AG09319 (cell line): ENCODE measurements at places on chromosomes 3 and 15.

GRCh38 chr3:141875374-141875892 is 1.0 kb upstream of the ATP1B3 start:
- DNase-seq = peak; percentile 38

GRCh38 chr3:14007006-14007405 is 117.7 kb downstream of the CHCHD4 start:
- DNase-seq = no peak

GRCh38 chr3:174441588-174442301 is 417.4 kb upstream of the NAALADL2 start:
- DNase-seq = peak; percentile 77

DNA sequence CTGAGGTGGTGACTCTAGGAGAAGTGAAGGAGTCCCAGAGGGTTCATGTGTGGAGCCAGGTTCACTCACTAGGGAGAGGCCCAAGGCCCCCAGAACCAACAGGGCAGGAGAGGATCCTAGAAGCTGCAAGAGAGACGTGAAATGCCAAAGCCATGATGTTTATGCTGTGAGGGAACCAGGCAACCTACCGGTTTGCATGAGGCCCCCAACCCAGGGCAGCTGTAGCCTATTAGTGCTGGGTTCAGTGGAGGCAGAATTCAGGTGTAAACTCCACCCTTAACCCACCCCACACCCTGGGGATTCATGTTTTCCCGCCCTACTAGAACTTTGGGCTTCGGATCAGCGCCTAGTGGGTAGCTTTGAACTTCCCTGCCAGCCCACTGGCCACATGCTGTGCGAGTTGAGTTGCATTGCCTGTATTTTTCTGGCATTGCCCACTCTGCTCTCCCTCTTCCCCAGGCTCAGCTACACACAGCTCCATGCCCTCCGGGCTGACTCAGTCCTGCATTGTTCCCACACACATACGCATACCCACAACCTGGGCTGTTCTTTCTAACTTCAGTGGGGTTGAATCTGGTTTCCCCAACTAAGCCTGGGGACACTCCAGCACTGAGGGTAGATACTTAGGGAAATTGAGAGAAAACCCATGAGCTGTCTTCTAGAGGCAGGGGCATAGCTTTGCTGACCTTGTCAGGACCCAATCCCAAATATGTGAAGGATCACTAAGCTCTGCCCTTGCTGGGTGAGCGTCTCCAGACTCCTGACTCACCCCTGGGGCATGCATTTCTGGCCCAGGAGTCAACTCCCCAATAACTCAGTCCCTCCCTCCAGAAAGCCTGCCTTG is 2.0 kb upstream of the ZBTB47 start:
- no peak for DNase-seq

DNA sequence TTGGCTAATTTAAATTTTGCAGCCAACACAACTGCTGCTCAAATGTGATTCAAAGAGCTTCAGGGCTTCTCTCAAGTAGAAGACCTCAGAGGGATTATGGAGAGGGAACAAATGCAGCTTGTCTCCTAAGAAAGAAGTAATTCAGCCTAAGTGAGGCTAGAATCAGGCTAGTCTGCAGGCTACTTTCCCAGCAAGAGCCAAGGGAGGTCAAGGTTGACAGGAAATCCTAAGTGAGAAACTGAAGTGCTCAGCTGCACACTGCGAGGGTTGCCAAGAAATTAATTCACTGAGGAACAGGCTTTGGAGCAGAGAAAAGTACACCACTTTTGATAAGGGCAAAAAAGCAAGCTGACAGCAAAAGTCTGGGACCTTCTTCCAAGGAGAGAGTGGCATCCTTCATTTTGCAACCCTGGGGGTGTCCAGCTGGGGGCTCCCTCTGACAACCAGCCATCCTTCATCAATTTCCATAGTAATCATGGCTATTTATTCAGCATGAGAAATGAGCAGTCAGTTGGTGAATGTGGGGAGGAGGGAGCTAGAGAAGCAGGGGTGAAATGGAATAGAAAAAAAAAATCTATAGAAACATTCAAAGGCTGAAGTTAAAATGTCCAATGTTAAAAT is 646.4 kb upstream of the ADAMTS9 start:
- DNase-seq = no peak

- no peak for DNase-seq
These were observed 148.1 kb downstream of the LMLN start for GRCh38 chr3:198107840-198108734.

DNA sequence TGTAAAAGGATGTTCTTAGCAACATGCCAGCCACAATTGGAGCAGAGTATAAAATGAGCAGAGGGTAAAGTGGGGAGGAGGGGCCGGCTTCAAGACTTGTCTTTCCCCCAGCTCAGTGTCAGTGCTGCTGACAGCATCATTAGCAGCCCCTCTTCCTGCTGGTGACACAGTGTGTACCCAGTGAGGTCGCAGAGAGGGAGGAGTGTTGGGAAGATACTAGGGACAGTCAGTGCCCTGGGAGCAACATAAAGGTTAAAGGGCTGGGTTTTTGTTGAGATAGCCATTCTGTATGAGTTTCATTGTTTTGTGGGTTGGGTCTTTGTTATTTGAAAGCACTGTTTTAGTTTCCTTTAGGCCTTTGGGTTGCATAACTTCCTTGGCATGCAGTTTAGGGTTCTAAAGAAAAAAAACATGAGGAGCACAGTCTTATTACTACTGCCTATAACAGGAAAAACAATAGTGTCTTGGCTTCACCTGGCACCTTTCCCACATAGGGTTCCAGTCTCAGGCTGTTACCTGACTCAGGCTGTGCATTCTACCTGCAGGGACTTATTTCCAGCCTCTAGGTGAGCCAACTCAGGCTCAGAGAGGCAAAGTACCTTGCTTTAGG is 94.1 kb upstream of the SKOR1 start:
- no peak for DNase-seq

DNA sequence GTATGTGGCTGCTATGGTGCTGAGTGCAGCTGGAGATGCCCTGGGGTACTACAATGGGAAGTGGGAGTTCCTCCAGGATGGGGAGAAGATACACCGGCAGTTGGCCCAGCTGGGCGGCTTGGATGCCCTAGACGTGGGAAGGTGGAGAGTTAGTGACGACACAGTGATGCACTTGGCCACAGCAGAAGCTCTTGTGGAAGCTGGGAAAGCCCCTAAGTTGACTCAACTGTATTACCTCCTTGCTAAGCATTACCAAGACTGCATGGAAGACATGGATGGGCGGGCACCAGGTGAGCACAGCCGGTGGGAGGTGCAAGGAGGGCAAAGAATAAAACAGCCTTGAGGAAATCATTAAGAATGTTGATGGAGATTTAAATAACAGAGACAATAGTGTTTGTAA is 2.9 kb downstream of the ADPRH start:
- DNase-seq = no peak

DNA sequence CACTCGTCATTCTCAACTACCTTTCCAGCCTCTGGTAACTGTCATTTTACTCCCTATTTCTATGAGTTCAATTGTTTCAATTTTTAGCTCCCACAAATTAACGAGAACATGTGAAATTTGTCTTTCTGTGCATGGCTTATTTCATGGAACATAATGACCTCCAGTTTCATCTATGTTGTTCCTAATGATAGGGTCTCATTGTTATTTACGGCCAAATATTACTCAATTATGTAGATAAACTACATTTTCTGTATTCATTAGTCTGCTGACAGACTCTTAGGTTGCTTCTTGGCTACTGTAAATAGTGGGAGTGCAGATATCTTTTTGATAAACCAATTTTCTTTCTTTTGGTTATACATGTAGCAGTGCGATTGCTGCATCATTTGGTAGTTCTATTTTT is 374.9 kb upstream of the ROBO1 start:
- DNase-seq = no peak

DNA sequence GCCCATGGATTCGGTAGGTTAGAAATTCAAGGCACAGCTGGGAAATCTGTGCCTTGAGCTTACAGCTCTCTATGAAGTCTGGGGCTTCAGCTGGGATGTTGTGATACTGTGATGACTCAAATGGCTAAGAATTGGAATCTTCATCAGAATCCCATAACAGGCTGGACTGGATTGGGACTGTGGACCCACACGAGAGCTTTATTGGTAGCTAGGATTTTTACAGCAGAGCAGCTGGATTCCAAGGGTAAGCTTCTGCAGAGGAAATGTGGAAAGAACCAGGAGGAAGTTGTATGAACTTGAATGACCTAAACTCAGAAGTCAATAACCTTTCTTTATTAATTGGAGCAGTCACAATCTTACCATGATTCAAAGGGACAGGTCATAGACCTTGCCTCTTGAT is 1187.1 kb downstream of the ROBO1 start:
- DNase-seq = no peak

DNA sequence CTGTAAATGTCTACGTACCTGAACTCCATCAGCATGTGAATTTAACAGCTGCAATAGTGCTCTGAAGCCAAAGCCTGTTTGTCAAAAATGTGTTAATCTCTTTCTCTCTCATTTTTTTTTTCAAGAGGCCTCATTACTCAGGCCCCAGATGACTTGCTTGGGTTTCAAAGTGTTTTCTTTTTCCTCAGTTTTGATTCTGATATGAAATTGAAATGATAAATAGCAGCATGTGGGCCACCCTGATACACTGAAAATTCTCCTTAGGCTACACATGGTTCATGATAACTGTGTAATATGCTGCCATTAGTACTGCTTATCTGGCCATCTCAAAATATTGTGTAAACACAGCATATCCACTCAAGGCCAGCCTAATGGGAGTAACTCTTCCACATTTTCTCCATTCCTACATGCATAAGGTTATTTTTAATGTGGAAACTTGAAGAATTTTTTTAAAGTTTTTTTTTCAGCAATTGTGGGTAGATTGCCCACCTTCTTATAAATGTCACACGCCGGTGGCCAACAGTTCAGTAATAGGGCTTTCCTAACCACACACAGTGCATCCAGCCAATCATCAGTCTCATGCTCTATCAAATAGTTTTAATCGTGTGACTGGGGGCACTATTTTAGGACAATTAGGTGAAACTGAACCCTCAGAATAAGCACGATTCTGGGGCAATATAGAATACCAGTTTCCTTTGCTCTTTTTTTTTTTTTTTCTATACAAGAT is 13.1 kb upstream of the DENND4A start:
- DNase-seq = no peak

GRCh38 chr3:161265916-161266571 is 44.9 kb downstream of the NMD3 start:
- no peak for DNase-seq

- no peak for DNase-seq
These were observed 1.5 kb upstream of the GRIP2 start for GRCh38 chr3:14541646-14542045.

DNA sequence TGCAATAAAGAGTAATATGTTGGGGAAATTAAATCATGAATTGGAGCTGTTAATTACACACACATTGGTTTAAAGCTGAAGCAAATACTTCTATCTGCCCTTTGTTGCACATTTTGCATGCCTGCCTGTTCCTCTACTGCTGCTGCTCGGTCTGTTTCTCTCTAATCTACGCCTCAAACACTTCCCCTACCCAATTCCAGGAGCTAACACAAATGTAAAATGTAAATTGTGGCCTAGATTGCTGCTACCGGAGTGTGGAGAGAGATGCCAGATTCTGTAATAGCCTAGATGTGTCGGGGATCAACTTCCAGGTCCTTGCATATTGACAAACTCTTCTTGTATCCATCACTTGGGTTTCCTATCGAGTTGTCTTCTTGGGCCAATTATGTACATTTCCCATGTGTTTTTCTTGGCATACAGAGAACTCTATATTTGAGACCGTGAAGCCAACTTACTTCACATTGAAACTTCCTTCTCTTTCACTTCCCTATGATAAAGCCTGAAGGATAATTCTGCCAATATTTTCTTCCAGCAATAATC is 450.4 kb upstream of the NR2F2 start:
- no peak for DNase-seq

GRCh38 chr15:64521201-64521600 is 60.8 kb downstream of the ZNF609 start:
- no peak for DNase-seq

DNA sequence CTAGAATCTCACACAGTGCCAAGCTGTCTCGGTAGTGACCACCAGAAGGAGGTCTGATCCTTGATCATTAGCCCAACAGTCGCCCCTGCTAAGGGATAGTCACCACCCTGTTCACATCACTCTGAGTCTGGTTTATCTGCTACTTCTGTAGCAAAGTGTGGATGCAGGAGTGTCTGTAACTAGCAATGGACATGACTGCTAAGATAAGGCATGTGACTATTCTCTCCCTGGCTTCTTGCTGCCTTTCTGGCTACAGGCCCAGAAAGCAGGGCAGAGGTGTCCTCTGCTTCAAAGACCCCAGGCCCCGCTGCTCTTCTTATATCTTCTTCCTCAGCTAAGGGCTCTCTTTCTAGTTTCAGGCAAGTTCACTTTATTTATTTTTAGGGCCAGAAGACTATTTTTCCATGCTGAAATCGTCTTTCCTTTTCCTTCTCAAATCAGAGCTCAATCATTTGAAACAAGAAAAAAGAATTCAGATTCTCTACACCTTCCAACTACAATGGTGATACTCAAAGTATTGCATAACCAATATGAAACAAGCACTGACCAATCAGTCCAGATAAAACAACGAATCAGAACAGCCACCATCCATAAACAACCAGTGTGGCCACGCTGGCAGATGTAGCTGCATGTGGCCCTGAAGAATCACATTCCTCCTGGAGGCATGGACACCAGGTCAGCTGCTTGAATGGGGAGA is 8.0 kb upstream of the KNG1 start:
- no peak for DNase-seq

DNA sequence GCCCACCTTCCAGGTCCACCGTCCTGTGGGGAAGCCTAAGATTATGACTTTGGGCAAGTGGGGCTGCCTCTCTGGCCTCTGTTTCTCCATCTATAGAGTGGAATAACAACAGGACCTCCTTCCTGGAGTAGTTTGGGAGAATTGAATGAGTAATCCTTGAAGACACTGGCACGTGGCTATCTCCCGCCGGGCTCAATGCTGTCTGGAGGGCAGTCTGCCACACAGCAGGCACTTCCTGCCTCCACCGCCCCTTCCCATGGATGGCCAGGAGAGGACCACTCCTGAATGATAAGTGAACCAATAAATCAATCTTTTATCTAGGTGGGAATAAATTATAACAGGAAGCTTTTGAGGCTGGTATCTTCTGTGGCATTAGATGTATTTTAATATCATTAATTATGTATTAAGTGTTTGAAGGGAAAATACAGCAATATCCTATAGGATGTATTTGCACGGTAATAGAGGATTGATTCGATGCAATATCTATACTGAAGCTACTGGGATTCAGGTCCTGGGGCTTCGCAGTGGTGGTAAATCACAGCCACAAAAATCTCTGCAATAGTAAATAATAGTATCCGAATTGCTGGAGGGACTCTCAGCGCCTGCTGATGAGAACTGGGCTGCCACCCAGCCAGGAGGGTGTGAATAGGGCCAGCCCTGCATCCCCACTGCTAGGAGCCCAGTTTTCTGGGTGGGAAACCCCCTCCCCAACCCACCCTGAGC is 15.9 kb downstream of the MEGF11 start:
- DNase-seq = no peak

DNA sequence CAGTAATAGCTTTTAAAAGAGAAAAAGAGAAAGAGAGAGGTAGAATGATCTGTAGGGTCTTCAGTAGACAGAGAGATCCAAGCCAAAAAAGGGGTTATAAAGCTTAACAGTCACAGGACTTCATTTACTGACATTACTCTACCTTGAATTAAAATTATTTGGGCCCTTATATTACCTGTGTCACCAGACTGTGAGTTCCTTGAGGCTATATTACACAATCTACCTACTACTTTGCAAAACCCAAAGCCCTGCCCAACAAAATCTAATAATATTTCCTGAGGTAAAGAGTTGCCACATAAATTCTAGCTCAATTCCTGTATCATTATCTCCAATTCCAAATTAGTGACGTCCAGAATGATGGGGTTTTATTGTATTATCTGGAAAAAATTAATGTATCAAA is 1.9 kb downstream of the UBR1 start:
- no peak for DNase-seq

GRCh38 chr3:51921081-51921578 is 18.0 kb upstream of the IQCF1 start:
- no peak for DNase-seq
